ENCODE measurements at places on chromosomes 16 and 17. TPM values are rescaled to one million over a fixed set of nuclear protein-coding genes. Genes with fewer than 3 reads are reported as not detected.

Gene SCIMP
- total RNA-seq, result not detected

Gene NT5M
- total RNA-seq, result 1.1 TPM

Gene SMPD3
- total RNA-seq, result under 0.01 TPM

Gene BCL6B
- total RNA-seq, result 54.5 TPM

Gene CHST6
- total RNA-seq, result 0.44 TPM

Gene TNRC6C
- total RNA-seq, result 5.7 TPM

Gene CFAP97D1
- not detected for total RNA-seq

Gene CCL4L2
- not detected for total RNA-seq

Gene PRCD
- total RNA-seq, result 0.20 TPM

Gene INCA1
- total RNA-seq, result 0.40 TPM

Gene TP53TG3B
- not detected for total RNA-seq

Gene ABCC12
- total RNA-seq, result not detected

Gene DCXR
- 35.5 TPM for total RNA-seq

Gene OR4D1
- not detected for total RNA-seq

Gene WFIKKN1
- total RNA-seq, result 0.20 TPM

Gene TBX6
- under 0.01 TPM for total RNA-seq

Gene CACNG5
- not detected for total RNA-seq

Gene ADCY9
- total RNA-seq, result 5.9 TPM

Gene MYOCD
- total RNA-seq, result 0.40 TPM

Gene SGCA
- total RNA-seq, result not detected

Gene PLA2G10
- not detected for total RNA-seq

Gene MMP28
- 0.40 TPM for total RNA-seq

Gene NOL3
- 4.8 TPM for total RNA-seq

Gene BLMH
- 33.1 TPM for total RNA-seq

Gene HIGD1B
- not detected for total RNA-seq

Gene PRR15L
- total RNA-seq, result not detected

Gene ATP1B2
- not detected for total RNA-seq

Gene HBZ
- total RNA-seq, result not detected

Gene SLC5A11
- not detected for total RNA-seq

Gene ESRP2
- 1.6 TPM for total RNA-seq

Gene RAB11FIP4
- total RNA-seq, result not detected

Gene STARD3
- total RNA-seq, result 29.2 TPM

Gene DHX58
- total RNA-seq, result 2.0 TPM

Gene KRT222
- not detected for total RNA-seq

Gene P3H4
- total RNA-seq, result 51.2 TPM

Gene NPIPA2
- 0.40 TPM for total RNA-seq

Gene FOXL1
- total RNA-seq, result 0.60 TPM

Gene IL34
- 2.0 TPM for total RNA-seq

Gene CYB561
- total RNA-seq, result 12.9 TPM

Gene ABHD15
- 3.7 TPM for total RNA-seq

Gene PRSS36
- total RNA-seq, result 0.99 TPM

Gene TMEM100
- 1.7 TPM for total RNA-seq

Gene NPIPB5
- 28.5 TPM for total RNA-seq

Gene TPSG1
- total RNA-seq, result not detected

Gene PIRT
- not detected for total RNA-seq

Gene HS3ST6
- not detected for total RNA-seq

Gene CCL14
- 3.9 TPM for total RNA-seq

Gene NUDT16L1
- 22.0 TPM for total RNA-seq

Gene ATP6V0C
- total RNA-seq, result 7.1 TPM

Gene DHRS11
- total RNA-seq, result 5.2 TPM

Gene FLII
- 247 TPM for total RNA-seq

Gene ALDH3A1
- under 0.01 TPM for total RNA-seq

Measured in lung microvascular endothelial cell (primary cell).